Peyer's patch (tissue), 4 donors: ENCODE measurements at places on chromosomes 2 and 18. TPM values are rescaled to one million over a fixed set of nuclear protein-coding genes. Genes with fewer than 3 reads are reported as not detected.

ATIC gene
- 36.3 TPM for total RNA-seq

GRCh38 chr18:43587538-43588153, 310.4 kb upstream of the SYT4 start:
- H3K27me3 ChIP-seq: no peaks in the 10 kb centered on the region
- no peaks in the 10 kb centered on the region for H3K36me3 ChIP-seq
- H3K27ac ChIP-seq: no peak overlapping the region
- no peak overlapping the region for H3K4me3 ChIP-seq
- DNase-seq: peak; percentile 46

GRCh38 chr2:44529448-44529847, 167.7 kb downstream of the CAMKMT start:
- H3K4me3 ChIP-seq: no peak overlapping the region
- H3K27ac ChIP-seq: no peak overlapping the region
- H3K4me1 ChIP-seq: no peaks in the 10 kb centered on the region
- no peaks in the 10 kb centered on the region for H3K36me3 ChIP-seq
- no peak for DNase-seq
- H3K27me3 ChIP-seq: no peaks in the 10 kb centered on the region

GRCh38 chr2:205720451-205720902, 38.2 kb downstream of the NRP2 start:
- H3K4me3 ChIP-seq: no peak overlapping the region
- no peaks in the 10 kb centered on the region for H3K4me1 ChIP-seq
- no peak overlapping the region for H3K27ac ChIP-seq
- H3K36me3 ChIP-seq: peaks cover 5% of the 10 kb centered on the region

- no peaks in the 10 kb centered on the region for H3K4me1 ChIP-seq
- H3K27me3 ChIP-seq: no peaks in the 10 kb centered on the region
- no peak for DNase-seq
- H3K4me3 ChIP-seq: no peak overlapping the region
- H3K36me3 ChIP-seq: no peaks in the 10 kb centered on the region
Observed at GRCh38 chr2:424306-425171, 136.6 kb upstream of the ALKAL2 start.

GRCh38 chr2:205708231-205708631, 25.9 kb downstream of the NRP2 start:
- H3K4me3 ChIP-seq: no peak overlapping the region
- no peaks in the 10 kb centered on the region for H3K27me3 ChIP-seq
- no peaks in the 10 kb centered on the region for H3K36me3 ChIP-seq
- no peak for DNase-seq
- peak overlapping the region; percentile 80 for H3K27ac ChIP-seq

- no peaks in the 10 kb centered on the region for H3K27me3 ChIP-seq
- H3K4me3 ChIP-seq: no peak overlapping the region
- peaks cover 5% of the 10 kb centered on the region for H3K4me1 ChIP-seq
- no peak for DNase-seq
- peak overlapping the region; percentile 69 for H3K27ac ChIP-seq
- H3K36me3 ChIP-seq: no peaks in the 10 kb centered on the region
Observed at GRCh38 chr2:150371044-150371818, 116.2 kb downstream of the RND3 start.

DNA sequence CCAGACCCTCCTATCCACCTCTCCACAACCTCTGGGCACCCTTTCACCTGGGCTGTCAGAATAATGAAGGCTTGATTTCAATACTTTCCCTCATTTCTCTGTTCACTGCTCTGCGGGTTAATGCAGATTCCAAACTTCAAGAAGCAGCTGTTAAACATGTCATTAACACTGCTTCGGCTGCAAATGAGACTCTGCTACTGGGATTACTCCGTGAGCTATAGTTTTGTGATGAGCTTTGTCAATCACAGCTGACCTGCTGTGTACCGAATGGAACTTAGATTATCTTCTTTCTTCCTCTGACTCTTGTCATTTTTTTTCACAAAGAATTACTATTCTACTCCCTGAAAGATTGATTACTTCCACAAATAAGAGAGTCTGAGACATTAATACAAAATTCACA, 160.5 kb downstream of the TMEM182 start:
- H3K27ac ChIP-seq: no peak overlapping the region
- no peaks in the 10 kb centered on the region for H3K36me3 ChIP-seq
- no peaks in the 10 kb centered on the region for H3K27me3 ChIP-seq
- no peak overlapping the region for H3K4me3 ChIP-seq
- no peaks in the 10 kb centered on the region for H3K4me1 ChIP-seq

RGPD3 gene
- not detected for total RNA-seq

- no peak overlapping the region for H3K4me3 ChIP-seq
- no peaks in the 10 kb centered on the region for H3K36me3 ChIP-seq
- DNase-seq: no peak
- no peak overlapping the region for H3K27ac ChIP-seq
- no peaks in the 10 kb centered on the region for H3K27me3 ChIP-seq
- no peaks in the 10 kb centered on the region for H3K4me1 ChIP-seq
Observed at GRCh38 chr2:177689623-177690022, 297.1 kb downstream of the AGPS start.

HS1BP3 gene
- 47.3 TPM for total RNA-seq

GAD1 gene
- not detected for total RNA-seq

DNA sequence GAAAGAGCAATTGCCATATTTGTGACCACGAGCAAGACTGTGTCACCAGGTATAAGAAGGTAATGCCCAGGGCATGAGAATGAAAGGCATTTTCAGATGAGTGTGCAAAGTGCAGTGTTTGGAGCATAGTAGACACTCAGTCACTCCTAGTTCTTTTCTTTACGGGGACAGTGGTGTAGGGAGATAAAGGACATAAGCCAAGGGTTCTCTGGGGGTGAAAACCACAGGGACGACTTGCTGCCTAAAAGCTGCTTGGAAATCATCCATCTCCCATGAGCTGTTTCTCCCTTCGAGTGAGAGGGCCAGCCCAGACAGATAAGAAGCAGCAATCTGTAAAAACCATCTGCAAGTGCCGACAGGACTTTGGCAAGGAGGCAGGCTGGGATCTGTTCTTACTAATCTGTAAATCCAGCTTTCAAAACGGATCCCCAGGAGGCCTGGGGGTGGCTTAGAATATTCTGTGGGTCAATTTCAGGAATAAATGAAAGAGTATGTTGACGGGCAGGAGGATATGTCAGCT, 221.6 kb downstream of the LPIN1 start:
- H3K4me1 ChIP-seq: no peaks in the 10 kb centered on the region
- no peak for DNase-seq
- no peaks in the 10 kb centered on the region for H3K27me3 ChIP-seq
- H3K27ac ChIP-seq: no peak overlapping the region
- H3K4me3 ChIP-seq: no peak overlapping the region
- no peaks in the 10 kb centered on the region for H3K36me3 ChIP-seq

DNA sequence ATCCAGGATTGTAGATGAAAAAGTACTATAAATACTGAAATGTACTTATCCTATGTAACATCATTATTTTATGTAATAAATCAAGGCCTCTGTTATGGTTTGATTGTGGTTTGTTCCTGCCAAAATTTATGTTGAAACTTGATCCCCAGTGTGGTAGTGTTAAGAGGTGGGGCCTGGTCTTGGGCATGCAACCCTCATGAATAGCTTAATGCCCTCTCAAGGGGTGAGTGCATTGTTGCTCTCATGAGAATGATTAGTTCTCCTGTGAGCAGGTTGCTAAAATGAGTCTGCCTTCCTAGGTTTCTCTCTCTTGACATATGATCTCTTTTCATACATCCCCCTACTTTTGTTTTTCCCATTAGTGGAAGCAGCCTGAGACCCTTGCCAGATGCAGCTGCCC, 915.4 kb downstream of the TSN start:
- H3K4me3 ChIP-seq: no peak overlapping the region
- H3K4me1 ChIP-seq: no peaks in the 10 kb centered on the region
- H3K27ac ChIP-seq: no peak overlapping the region
- no peak for DNase-seq
- no peaks in the 10 kb centered on the region for H3K27me3 ChIP-seq

- H3K27me3 ChIP-seq: no peaks in the 10 kb centered on the region
- H3K4me3 ChIP-seq: no peak overlapping the region
- DNase-seq: peak; percentile 71
Observed at GRCh38 chr2:30252723-30253701, 21.7 kb downstream of the LBH start.

DNA sequence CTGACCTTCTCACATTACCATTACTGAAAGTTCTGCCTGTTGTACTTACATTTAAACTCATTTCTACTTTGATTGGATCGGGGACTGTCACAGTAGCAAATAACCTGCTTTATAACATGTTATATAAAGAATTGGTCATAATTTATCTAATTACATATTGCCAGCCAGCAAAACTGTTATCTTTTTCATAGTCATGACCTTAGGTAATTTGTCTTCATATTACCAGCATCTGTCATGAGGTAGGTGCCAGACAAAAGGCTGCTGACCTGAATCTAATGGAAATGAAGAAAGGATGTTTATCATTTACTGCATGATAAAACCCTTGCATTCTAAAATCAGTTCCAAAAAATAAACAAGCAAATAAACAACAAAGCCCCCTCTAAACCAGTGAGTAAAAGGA, 89.4 kb upstream of the LRP1B start:
- no peaks in the 10 kb centered on the region for H3K36me3 ChIP-seq
- H3K4me1 ChIP-seq: no peaks in the 10 kb centered on the region
- H3K27ac ChIP-seq: no peak overlapping the region

TEKT4 gene
- not detected for total RNA-seq

DNA sequence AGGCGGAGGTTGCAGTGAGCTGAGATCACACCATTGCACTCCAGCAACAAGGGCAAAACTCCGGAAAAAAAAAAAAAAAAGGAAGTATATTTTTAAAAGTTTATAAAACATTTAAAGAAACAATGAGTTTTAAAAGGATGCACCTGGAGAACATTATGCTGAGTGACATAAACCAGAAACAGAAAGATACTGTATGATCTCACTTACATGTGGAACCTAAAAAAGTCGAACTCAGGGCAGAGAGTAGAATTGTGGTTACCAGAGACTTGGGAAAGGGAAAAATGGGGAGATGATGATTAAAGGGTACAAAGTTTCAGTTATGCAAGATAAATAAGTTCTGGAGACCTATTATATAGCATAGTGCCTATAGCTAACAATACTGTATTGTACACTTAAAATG, 52.8 kb upstream of the RTN4 start:
- no peaks in the 10 kb centered on the region for H3K36me3 ChIP-seq
- no peaks in the 10 kb centered on the region for H3K4me1 ChIP-seq
- H3K27ac ChIP-seq: no peak overlapping the region
- H3K4me3 ChIP-seq: no peak overlapping the region
- no peaks in the 10 kb centered on the region for H3K27me3 ChIP-seq

C1GALT1C1L gene
- not detected for total RNA-seq

DNA sequence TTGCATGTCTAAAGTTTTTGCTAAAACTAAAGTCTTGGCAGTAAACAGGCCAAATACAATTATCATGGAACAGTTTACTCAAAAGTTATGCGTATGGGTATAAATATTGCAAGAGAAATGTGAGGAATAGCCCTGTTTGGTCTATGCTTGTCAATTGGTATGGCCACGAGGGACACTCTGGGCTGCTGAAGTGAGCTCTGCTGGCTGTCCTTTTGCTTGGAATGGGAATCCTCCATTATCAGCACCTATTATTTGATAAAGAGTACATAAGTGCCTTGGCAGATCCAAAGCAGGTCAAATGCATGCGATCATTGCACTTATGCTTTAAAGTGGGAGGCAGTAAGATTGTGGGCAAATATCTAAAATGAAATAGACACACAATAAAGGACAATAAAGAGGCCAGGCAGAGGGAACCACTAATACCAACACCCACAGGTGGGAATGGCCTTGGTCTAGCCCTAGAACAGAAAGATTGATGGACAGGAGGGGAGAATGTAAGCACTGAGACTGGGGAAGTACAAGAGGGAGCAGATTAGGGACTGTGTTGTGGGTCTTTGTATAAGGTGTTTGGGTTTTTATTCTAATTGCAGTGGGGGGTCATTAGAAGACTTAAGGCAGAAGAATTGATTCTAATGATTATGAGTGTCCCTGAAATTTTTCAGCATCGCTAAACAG, 60.0 kb upstream of the NOSTRIN start:
- no peaks in the 10 kb centered on the region for H3K4me1 ChIP-seq
- H3K27me3 ChIP-seq: no peaks in the 10 kb centered on the region
- H3K27ac ChIP-seq: no peak overlapping the region
- H3K36me3 ChIP-seq: no peaks in the 10 kb centered on the region

DNA sequence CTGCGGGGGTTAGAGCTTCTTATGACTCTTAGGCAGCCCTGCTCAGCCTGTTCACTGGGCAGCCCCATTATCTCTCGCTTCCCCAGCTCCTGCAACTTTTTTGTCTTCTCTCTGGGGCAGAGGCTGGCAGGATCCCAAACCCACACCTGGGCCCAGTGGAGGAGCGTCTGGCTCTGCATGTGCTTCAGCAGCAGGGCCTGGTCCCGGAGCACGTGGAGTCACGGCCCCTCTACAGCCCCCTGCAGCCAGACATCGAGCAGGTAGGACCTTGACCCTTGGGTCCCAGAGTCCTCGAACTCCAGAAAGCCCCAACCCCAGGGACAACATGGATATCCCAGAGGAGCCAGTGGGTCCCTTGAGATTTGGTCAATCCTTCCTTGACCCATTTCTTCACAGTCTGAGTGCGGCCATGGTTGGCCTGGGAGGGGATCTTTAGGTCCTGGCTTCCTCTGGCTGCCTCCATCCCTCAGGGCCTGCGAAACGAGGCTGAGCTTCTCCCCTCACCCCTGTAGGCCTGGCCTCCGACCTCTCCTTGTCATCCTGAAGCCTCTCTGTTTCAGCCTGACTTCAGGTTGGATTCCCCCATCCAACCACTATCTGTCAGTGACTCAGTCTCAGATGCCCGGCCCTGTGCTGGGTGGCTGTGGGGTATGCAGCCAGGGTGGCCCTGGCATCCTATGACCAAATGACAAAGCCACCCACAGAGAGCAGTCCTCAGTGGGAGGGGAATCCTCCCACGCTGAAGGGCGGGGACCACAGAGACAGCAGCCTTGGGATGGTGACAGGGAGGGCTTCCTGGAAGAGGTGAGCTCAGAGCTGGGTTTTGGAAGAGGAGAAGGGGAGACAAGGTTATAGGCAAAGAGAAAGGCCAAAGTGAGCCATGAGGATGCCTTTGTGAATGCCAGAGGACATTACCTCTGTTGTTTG, 214.2 kb downstream of the DYSF start:
- H3K4me3 ChIP-seq: no peak overlapping the region
- DNase-seq: peak; percentile 28
- H3K36me3 ChIP-seq: no peaks in the 10 kb centered on the region
- H3K27ac ChIP-seq: no peak overlapping the region

GRCh38 chr2:8611246-8611645, 70.6 kb upstream of the ID2 start:
- DNase-seq: no peak
- H3K4me1 ChIP-seq: no peaks in the 10 kb centered on the region
- no peak overlapping the region for H3K27ac ChIP-seq
- H3K36me3 ChIP-seq: no peaks in the 10 kb centered on the region

SLC39A6 gene
- 7.4 TPM for total RNA-seq

- H3K27me3 ChIP-seq: no peaks in the 10 kb centered on the region
- no peaks in the 10 kb centered on the region for H3K36me3 ChIP-seq
- H3K4me3 ChIP-seq: no peak overlapping the region
- DNase-seq: no peak
Observed at GRCh38 chr2:231321021-231321420, 74.5 kb upstream of the B3GNT7 start.
